ENCODE measurements at places on chromosomes 16 and 17.

DNA sequence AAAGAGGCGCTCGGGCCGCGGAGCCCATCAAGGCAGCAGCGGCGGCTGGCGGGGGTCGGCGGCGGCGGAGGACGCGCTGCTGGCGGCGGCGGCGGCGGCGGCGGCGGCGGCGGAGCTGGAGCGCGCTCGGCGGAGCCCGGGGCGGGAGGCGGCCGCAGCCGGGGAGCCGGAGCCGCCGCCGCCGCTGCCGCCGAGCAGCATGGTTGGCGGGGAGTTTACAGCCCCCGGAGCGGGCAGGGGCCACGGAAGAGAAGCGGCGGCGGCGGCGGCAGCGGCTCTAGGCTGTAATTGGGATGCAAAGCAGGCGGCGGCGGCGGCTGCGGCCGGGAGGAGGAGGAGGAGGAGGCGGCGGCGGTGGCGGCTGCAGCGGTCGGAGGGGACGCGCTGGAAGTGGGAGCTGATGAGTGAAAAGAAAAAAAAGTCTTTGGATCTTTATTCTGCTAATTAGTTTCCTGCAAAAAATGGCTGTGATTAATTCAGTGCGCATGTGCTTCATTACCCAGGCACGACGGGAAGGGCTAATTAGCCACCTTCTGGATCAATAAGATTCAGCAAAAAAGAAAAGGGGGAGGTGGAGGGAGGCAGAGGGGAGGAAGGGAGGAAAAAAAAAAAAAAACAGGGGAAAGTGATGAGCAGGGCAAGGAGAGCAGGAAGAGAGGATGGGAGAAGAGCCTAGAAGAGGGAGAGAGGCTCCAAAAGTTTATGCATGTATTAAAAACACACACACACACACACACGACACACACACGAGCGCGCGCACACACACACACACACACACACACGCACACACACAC lies 10.9 kb upstream of the ZFHX3 start:
- no peak for DNase-seq

- no peak for DNase-seq
Observed at GRCh38 chr16:11667824-11668622, at the start of gene SNN. TSS of gene SNN (plus strand) at chr16:11668455. CDS start at chr16:11676060, 7,605 bp downstream.

- no peak for DNase-seq
Observed at GRCh38 chr16:48441863-48442279, 56.7 kb upstream of the SIAH1 start.

DNA sequence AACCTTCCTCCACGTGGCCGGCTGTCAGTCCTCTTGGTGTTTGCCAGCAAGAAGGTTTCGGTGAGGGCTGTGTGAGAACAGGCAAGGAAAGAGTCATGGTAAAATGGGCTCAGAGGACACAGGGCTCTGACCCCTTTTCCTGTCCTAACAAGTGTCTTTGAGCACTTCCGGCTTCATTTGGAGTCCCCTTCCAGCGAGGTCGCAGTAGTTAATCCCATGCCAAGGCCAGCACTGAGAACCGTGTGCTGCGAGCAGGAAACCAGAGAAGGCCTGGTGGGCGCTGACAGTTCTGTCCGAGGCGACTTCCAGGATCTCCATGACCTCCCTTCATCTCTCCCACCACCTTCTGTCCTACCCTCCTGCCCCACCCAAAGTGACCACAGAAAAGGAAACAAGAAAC lies 168.1 kb downstream of the ZFHX3 start:
- no peak for DNase-seq

GRCh38 chr17:82887255-82888164 lies 47.7 kb upstream of the ZNF750 start:
- DNase-seq, result no peak

- no peak for DNase-seq
Observed at GRCh38 chr17:31321966-31322365, 544 bp upstream of the EVI2A start.

GRCh38 chr17:39138431-39139160 lies 12.8 kb downstream of the PLXDC1 start:
- no peak for DNase-seq

DNA sequence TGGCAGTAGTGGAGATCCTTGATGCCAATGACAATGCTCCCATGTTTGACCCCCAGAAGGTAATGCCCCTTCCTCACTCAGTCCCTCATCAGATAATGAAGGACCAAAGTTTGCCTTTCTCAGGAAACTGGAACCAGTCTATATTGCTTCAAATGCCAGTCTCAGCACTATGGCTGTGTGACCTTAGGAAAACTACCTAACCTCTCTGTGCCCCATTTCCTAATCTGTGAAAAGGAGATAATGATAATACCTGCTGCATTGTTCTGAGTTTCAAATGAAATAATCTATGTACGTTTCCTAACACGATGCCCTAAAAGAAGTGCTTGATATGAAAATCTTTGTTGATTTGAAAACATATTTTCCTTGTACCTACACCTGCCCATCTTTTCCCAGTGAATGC lies 35.9 kb downstream of the CDH3 start:
- DNase-seq, result no peak

GRCh38 chr17:27315796-27316465 lies 22.0 kb downstream of the WSB1 start:
- DNase-seq, result no peak

- DNase-seq, result no peak
Observed at GRCh38 chr17:77944390-77945222, 13.9 kb upstream of the TNRC6C start.

GRCh38 chr16:81544700-81545271 lies 100.2 kb downstream of the CMIP start:
- no peak for DNase-seq

DNA sequence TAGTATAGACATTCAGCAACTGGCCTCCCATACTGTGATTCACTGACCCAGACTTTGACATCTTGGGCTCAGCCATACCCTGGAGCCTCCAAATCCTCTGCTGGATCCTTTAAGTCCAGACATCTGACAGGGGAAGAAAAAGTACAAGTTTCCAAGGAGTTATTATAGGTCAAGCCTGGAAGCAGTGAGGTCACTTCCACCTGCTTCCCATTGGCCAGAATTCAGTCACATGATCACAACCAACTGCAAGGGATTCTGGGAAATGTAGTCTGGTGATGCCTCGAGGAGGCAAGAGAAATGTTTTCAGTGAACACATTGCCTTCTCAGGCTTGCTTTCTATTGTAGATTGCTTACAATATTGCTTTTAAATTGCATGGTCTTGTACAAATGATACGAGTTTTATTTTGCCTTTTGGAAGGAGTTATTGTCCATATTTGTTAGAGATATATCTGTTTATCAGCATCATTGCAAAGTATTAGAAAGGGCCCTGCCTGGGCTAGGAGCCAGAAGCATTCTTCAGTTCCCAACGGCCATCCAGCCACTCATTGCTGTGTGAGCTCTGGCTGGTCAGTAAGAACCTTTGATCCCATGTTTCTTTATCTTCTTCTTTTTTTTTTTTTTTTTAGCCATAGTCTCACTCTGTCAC lies 696.9 kb downstream of the WWOX start:
- DNase-seq, result no peak

GRCh38 chr17:28008513-28008912 lies 34.0 kb upstream of the NLK start:
- peak; percentile 2 for DNase-seq

- no peak for DNase-seq
Observed at GRCh38 chr16:2519711-2520080, 475 bp upstream of the AMDHD2 start.

- no peak for DNase-seq
Observed at GRCh38 chr17:1104222-1104621, 75.6 kb downstream of the ABR start.

- DNase-seq, result peak; percentile 45
Observed at GRCh38 chr17:77478281-77478680, 337.5 kb downstream of the SEC14L1 start.
